Umbilical cord (tissue), 2 donors: ENCODE measurements at places on chromosomes 16 and 17. TPM values are rescaled to one million over a fixed set of nuclear protein-coding genes. Genes with fewer than 3 reads are reported as not detected.

Gene HYDIN
- 8.2 TPM for total RNA-seq

GRCh38 chr17:59466946-59467801, 98.2 kb upstream of the DHX40 start:
- DNase-seq, result no peak

DNA sequence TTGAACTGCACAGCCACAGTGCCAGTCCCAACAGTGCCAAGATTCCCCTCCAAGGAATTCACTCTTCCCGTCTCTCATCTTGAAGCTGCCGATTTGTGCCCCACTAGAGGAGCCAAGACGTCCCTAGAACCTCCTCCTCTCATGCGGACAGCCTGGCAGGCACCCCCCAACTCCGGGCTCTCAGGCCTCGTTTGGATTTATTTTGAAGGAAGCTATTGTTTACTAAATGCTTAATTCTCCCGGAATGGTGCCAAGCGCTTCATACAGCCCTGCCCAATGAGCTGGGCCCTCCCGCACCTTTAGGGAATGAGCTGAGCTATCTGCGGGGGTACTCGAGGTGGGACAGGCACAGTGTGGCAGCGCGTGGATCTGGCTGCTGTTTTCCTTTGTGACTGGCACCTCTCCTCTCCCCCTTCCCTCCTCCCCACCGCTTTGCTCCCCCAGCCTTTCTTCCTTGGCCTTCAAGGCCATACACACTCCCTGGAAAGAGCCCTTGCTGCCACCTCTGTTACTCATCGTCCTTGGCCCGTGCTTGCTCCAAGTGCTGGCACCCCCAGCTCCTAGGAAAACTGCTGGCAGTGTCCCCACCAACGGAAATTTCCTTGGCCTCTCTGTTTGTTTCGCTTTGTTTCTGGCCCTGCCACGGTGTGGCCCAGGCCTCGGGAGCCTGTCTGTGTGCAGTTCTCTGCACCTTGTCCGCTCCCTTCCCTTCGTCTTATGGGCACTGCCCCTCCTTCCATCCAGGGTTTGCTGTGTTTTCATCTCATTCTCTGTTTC, 49.9 kb upstream of the CDR2 start:
- DNase-seq, result no peak

DNA sequence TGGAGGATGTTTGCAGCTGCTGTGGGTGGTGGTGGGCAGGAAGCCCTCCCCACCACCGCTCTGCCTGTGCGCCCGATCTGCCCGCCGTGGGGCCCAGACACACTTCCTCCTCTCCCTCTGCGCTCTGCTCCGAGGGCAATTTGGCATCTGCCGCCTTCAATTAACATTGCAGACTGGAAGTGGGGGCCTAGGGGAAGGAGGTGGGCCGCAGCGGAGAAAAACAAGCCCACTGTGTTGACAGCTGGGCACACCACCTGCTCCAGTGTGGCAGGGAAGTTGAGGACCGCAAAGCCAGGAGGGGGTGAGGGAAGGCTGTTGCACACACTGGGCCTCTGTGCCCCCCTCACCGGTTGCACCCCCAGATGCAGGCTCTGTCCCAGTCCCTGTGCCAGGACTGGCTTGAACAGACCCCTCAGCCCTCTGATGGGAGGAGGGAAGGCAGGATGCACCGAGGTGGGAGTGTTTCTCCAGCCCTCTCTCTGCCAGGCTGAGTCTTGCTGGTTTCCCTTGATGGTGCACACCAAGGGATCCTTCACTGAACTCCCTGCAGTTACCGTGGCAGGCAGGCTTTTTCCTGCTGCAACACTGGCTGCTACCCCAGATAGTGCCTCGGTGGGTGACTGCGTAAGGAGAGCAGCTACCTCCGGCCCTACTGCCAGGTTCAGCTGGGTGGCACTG, 72.8 kb upstream of the MED9 start:
- no peak for DNase-seq

Gene SOX9
- 1.2 TPM for total RNA-seq

Gene MYOCD
- total RNA-seq, result 98.7 TPM

- no peak for DNase-seq
Measured at GRCh38 chr17:652314-652713, 62.3 kb downstream of the VPS53 start.

GRCh38 chr17:58703137-58703915, 10.9 kb downstream of the RAD51C start:
- DNase-seq, result no peak

DNA sequence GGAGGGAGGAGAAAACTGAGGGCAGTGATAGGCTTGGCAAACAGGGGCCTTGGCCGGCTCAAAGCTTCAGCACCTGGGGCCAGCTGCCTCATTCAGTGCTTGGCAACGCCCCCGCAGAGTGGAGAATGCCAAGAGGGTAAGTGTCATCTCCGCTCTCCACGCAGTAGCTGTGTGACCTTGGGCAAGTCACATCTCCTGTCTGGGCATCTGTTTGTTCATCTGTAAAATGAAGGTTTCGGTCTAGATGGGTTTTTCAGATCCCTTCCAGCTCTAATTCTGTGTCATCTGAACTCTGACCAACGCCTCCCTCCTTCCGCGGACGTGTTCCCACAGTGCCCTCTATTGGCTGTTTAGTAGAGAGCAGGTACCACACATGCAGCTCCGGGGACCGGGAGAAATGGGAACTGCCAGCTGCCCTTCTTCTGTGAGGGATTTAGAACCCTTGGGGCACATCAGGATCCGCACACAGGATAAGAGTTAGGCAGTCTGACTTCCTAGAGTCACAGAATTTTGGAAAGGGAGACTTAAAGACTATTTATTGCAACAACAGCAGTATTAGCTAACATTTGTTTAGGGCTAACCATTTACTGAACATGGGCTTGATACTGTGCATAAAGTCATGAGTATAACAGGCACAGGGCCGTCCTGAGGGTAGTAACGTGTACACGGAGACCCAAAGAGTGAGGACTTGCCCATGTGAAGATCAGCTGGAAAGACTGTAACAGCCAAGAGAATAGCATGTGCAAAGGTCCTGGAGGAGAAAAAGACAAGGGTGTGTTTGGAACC, 26.8 kb downstream of the GP2 start:
- peak; percentile 3 for DNase-seq

Gene KRTAP4-1
- 1.9 TPM for total RNA-seq

- no peak for DNase-seq
Measured at GRCh38 chr17:55585629-55586028, 74.4 kb upstream of the SMIM36 start.

Gene GRAPL
- not detected for total RNA-seq

DNA sequence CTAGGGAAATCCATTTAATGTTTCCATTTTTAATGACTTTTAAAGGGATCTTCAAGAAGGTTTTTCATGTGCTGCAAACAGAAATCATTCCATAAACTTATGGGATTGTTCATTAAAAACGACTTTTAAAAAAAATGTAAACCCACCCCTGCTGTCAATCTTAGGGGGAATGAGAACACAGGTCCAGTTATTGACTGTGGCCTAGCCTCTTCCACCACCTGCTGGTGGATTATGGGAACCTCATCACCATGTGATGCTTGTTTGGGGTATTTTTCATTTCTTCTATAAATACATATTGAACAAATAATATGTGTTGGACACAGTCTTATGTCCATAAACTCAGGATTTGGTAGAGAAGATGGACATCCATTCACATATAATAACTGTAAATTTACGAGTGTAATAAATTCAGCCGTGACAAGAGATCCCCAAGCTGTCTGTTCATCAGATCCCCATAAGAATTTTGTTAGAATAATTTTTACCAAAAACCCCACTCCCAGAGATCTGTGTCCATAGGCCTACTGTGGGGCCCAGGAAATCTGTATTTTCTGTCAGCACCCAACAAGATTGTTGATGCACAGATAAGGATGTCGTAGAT, 42.0 kb upstream of the TMC5 start:
- peak; percentile 52 for DNase-seq

GRCh38 chr17:51711581-51711980, 446.9 kb downstream of the CA10 start:
- DNase-seq, result no peak

Gene MT2A
- total RNA-seq, result 12.0 TPM

Gene FN3K
- total RNA-seq, result 3.4 TPM
